NCI-H526 (cell line): ENCODE measurements at places on chromosomes 5 and 9.

- no peak for DNase-seq
These were observed 35.6 kb upstream of the SEMA4D start for GRCh38 chr9:89533411-89534095.

DNA sequence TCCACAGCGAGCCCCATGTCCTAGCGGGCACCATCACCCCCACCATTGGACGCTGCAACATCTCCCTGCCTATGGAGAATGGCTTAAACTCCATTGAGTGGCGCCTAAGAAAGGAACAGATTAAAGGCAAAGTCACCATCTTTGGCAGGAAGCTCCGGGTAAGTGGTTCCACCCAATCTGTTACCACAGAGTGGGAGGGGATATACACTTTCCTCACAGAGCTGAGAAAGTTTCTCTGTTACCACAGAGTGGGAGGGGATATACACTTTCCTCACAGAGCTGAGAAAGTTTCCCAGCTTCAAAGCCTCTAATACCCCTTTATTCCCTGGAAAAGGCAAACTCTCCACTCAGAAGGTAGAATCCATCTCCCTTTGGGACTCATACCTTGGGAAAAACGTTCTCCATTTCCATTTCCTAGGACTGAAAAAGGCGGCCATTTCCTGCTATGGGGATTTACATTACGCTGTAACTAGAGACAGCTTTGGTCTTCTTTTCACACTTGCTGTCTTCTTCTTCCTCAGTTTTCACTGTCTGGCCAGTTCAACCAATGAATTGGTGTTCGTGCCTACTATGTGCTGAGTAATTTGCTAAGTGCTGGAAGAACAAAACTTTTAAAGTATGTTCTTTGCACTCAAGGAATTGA, 63.4 kb upstream of the WWC1 start:
- DNase-seq = no peak

GRCh38 chr9:84153885-84154284, 173.3 kb downstream of the RMI1 start:
- DNase-seq = no peak

DNA sequence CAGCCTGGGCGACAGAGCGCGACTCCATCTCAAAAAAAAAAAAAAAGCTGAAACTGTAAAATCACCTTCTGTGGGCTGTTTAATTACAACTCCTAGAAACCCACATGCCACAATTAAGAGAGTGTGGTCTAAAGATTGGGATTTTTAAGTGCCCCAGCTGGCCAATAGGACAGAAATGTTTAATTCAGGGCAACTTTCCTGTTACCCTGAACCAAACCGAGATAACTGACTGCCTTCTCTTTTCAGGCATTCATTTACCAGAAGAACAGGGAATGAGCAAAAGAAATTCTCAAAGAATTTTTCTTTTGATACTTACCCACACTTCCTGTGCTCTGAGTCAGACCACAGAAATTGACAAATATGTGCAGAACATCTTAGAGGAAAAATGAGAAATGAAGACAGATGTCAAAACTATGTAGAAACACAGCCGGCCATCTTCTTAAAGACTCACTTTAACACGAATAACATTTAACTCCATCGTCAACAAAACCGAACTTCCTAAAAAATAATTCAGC, 221.3 kb upstream of the DAPK1 start:
- no peak for DNase-seq

- no peak for DNase-seq
These were observed 113.8 kb upstream of the VCAN start for GRCh38 chr5:83357621-83358231.

- no peak for DNase-seq
These were observed 309.6 kb downstream of the MLLT3 start for GRCh38 chr9:20312732-20313131.

- no peak for DNase-seq
These were observed 12.1 kb downstream of the TTLL11 start for GRCh38 chr9:122080986-122081385.

GRCh38 chr5:178454303-178454702, 135.9 kb downstream of the COL23A1 start:
- no peak for DNase-seq

- DNase-seq = peak; percentile 4
These were observed 64.0 kb downstream of the POU5F2 start for GRCh38 chr5:93677359-93677891.

DNA sequence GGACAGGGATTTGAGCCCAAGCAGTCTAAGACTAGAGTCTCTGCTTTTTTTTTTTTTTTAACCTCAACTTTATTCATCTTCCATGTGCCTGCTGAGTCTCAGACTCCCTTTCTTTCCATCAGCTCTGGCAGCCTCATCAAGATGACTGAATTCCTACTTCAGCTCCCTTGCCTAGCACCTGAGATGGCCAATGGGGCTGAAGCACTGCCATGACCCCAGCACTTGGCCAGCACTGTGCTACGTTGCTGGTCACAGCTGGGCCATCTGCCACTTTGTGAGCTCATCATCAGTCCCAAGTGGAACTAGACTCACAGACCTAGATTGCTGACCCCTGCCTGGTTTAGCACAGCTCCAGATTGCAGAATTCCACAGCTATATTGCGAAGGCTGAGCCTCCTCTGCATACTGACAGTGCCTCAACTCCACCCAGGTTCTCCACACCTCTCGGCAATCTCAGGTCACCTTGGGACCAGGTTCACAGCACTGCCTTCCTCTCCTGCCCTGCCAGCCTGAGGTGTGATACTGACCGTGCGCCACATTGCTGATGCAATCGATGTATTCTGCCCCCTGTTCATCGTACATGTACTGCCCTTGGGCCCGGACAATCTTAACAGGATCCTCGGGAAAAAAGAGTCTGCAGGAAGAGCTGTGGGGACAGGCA, 1.6 kb downstream of the PHYKPL start:
- no peak for DNase-seq

DNA sequence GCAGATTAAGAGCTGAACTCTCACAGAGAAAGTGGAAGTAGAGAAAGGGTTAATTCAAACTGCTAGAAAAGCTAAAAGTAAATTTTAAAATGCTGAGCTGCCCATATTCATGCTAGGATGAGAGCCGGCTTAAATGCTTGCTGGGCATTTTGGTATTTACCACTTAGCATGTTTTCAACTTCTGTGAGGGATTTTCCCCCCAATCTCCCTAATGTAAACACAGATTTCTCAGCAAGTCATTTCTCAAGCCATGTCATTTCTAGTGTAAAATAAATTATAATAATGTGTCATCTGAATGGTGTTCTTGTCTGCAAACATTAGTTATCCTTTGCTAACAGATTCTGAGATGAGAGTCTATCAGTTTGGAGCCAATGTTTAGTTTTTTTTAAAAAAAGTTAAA, 22.3 kb downstream of the RPS23 start:
- no peak for DNase-seq

- DNase-seq = peak; percentile 48
These were observed 46.1 kb downstream of the DCP2 start for GRCh38 chr5:113022661-113023060.

GRCh38 chr9:75889977-75890471, 449 bp upstream of the PCSK5 start:
- no peak for DNase-seq

DNA sequence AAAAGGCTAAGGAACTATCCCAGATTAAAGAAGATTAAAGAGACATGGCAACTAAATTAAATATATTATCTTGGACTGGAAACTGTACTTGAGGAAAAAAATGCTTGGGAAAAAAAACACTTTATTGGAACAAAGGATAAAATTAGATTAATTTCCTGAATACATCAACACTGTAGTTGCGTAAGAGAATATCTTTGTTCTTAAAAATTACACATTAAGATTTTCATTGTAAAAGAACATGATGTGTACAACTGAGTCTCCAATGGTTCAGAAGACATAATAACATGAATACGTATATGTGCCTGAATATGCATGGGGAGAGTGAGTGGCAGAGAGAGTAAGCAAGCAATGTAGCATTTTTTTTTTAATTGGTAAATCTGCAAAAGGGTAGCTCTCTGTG, 2.8 kb downstream of the AP3B1 start:
- DNase-seq = no peak

DNA sequence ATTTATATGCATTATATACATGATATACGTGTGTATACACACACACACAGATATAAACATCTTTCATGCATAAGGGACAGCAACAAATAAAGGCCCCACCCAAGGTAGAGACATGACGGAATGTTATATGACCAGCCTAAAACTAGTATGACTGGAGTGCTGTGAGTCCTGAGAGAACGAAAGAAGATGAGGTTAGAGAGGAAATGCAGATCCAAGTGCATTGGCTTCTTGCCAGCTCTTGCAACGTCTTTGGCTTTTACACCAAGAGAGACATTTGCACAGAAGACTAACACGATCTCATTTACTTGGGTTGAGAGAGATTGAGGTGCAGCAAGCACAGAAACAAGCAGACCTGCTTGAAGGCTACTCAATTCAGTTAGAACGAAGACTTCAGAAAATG, 23.0 kb downstream of the CDH10 start:
- no peak for DNase-seq

- DNase-seq = no peak
These were observed 107.7 kb downstream of the GDA start for GRCh38 chr9:72256931-72257330.

GRCh38 chr5:102873379-102873932, 118.4 kb downstream of the PAM start:
- DNase-seq = no peak

- no peak for DNase-seq
These were observed 24.7 kb upstream of the TNFSF15 start for GRCh38 chr9:114830546-114830945.

DNA sequence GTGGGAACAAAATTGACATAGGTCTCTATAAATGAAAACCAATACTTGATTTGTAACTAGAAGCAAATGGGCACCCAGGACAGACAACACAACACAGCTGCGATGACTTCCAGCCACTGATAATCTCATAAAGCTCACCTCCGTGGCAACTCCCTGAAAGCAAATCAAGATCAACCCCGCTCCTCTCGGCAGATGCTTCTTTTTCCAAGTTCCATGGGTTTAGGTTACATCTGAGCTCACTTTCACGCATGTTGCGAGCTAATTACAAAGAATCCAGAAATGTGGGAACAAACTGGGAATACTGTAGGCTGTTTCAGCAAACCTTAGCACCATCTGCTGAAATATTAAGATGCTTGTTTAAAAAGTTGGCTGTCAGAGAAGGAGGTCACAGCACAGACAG, 153.9 kb downstream of the ELAVL2 start:
- no peak for DNase-seq

DNA sequence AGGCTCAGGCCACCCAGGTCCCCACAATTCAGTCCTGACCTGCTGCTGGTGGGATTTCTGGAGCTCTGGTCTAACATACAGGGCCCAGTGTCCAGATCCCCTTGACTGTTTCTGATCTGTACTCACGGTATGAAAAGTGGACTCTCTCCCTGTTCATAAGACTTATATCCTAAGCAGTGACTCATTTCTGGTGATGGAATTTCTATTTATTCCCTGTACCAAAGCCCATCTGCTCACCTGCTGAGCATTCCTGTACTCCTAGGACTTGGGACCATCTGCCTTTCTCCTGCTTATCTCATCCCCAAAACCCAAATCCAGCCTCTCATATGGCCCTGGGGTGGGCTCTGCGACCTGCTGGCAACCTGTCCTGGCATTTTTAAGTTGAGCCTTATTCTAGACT, 86.6 kb downstream of the APBA1 start:
- DNase-seq = no peak

DNA sequence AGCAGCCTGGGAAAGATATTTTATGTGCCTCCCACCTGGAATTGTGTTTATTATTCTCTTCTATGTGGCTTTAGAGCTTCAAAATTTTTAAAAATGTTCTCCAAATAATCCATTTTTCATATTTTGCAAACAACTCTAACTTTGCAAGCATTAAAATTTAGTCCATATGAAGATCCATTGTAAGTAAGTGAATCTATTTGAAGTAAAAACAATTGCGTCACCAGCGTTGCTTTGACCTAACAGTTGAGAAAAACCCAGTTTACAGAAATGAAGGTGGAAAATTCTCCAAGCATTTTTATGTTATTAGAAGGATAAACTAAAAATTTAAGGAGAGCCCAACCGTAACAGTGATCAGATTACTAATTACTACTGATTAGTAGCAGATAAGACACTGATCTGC, 38.9 kb upstream of the TLX3 start:
- no peak for DNase-seq

DNA sequence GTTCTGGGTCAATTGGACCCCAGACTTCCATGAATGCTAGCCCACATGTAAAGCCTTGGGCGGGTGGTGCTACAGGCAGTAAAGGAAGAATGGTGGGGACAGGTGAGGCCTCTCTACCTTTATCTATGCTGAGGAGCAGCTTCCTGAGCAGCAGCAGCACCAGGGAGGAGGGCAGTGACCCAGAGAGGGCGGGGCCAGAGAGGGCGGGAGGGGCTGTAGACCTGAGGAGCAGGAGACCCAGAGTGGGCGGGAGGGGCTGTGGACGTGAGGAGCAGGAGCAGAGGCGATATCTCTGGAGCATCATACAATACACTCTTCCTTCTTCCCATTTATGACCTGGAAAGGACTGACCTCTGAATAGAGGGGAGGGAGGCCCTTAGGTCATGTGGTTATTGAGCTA, 165.9 kb downstream of the MTRR start:
- DNase-seq = no peak

GRCh38 chr9:93513606-93514005, 60.2 kb upstream of the FAM120AOS start:
- DNase-seq = no peak

DNA sequence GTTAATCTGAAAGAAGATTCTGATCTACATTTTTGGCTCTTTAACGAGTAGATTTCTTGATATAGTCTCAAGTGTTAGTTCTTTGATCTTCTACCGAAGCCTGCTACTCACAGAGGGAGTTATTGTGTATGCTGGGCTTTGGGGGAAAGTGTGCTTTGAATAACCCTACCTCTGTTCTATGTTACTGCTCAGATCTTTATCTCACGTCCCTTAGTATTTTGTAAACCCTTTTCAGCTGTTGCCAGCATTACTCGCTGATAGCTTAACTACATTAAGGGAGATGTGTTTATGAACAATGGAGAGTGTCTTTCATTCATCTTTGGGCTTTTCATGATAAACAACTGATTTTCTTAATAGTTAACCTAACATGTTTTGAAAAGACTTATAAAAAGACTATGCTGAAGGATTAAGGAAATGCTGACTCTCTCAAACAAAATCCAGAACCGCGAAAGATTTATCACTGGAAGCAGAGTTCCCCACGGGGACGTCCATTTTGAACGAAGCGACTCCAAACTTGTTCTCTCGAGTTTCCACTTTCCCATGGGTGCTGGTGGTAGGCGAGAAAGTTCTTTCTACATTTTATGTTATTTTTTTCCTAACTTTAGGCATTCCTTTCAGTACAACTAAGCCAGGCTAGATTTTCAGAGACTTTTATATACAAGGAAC, 27.9 kb upstream of the ALDH1A1 start:
- peak; percentile 81 for DNase-seq

DNA sequence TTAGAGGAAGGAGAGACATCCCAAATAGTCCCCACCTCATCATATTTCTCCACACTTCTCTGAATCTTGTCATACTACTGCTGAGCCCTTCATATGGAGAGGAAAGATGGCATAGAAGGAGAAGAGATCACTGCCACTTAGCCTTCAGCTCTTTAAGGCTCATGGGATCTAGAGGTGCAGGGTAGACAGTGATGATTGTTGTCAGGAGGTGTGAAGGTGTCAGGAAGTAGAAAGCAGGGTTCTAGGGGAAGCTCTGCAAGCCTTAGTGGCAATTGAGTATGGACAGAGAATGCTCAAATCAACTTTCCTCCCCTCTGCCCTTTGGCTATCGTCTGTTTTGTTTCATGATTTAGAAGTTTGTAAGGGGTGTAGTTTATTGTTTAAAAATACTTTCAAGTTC, 505.7 kb downstream of the ZNF608 start:
- no peak for DNase-seq

GRCh38 chr9:125532812-125533594, 174.0 kb downstream of the MAPKAP1 start:
- DNase-seq = no peak
